ENCODE measurements at places on chromosomes 2 and 18. TPM values are rescaled to one million over a fixed set of nuclear protein-coding genes. Genes with fewer than 3 reads are reported as not detected.

DNA sequence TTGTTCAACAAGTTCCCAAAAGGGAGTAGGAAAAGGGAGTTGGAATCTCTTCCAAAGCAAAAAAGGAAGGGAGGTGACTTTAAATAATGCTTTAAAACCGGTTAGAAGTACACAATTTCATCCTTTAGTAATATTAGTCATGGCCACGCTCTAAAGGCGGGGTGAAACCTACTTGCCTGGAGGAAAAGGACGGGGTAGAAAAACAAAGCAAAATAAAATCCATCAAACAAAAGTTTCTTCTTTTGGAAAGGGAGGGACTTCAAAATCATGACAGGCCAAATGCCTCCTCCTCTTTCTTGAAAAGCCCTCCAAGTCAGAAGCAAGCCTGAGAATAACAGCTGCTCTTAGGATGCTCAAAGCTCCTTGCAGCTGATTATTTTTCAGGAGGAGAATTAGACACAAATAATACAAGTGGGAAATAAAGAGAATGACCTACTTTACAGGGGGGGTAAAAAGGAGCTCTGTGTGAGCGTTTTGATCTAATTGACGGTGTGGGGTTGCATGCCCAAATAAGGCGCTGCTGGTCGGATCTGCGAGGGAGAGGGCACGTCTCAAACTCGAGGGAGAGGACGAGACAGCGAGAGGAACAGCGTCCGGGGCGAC is 1.8 kb upstream of the NPAS2 start:
- DNase-seq = peak; percentile 50

DNA sequence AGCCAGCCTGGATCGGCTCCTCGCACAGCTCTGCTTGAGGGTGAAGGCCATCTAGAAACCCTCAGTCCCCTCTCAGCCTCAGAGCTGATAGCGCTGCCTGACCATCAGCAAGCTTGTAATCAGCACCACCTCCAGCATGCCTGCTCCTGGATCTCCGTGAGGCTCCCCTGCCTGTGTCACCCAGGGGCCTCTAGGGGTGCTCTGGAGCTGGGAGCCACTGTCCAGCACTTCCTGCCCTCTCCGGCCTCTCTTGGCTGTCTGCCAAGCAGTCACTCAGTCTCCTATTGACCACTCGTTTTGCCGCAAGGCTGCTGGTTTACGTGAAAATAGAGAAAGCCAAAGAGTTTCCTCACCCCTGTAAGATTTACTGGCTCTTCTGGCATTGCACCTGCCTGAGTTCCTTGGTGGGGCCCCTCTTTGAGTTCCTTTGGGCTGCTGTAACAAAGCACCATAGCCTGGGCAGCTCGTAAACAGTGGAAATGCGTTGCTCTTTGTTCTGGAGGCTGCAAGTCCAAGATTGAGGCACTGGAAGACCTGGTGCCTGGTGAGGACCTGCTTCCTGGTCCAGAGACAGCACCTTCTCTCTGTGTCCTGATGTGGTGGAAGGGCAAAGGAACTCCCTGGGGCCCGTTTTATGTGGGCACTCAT is 17.9 kb downstream of the CAPN10 start:
- DNase-seq = peak; percentile 27

GRCh38 chr2:157426477-157426994 is 17.4 kb downstream of the CYTIP start:
- no peak for DNase-seq

DNA sequence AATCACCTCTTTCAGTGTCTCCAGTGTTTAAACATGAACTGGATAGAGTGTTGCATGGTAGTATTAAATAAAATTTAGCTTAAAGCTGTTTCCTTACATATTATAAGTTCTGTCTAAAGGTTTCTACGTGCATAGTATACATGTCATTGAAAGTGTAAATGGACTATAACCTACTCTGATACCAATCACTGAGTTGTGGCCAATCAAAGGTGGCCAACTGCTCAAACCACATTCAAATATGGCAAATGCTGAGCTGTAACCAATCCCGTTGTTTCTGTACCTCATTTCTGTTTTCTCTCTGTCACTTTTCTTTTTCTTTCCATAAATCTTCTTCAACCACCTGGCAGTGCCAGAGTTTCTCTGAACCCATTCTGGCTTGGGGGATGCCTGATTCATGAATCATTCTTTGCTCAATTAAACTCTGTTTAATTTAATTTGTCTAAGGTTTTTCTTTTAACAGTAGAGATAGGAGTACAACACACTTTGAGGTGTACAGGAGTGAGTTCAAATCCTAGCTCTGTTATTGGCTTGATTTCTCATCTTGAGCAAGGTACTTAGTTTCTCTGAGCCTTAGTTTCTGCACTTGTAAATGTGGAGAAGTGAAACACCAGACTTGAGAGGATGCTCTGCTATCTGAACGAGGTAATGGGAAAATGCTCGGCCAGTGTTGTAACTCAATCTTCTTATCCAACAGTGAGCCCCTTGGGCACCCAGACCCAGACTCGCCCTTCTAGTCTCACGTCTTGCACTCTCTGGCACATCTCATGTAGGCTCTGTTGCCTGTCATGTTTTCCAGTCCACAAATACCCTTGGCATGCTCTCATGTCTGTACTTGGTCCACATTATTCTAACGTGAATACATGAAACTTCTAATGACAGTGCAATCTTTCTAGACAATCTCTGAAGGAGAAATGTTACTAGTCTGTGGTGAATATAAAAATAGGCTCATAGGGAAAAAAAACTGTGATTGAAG is 228.0 kb downstream of the PIK3C3 start:
- DNase-seq = peak; percentile 40

The C2orf15 gene
- total RNA-seq = not detected

The DYNAP gene
- not detected for total RNA-seq

The UPP2 gene
- not detected for total RNA-seq

All from fibroblast of the aortic adventitia (primary cell).